ENCODE measurements at places on chromosomes 4 and X. TPM values are rescaled to one million over a fixed set of nuclear protein-coding genes. Genes with fewer than 3 reads are reported as not detected.

DNA sequence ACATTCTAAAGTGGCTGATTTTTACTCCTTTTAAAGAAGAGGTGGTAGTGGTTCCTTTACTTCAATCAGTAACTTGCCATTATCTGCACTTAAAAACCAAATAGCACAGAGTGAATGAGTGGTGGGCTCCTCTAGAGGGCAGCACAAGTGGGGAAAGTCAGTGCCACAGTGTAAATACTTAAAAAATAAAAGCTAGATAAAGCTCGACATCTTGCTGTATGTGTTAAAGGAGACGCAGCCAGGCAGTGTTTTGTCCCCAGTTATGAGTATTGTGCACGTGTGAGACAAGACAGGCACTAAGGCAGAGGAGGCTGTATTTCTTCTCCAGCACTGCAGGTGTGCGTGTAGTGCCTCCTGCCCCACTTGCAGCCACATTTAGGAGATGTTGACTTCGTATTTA lies 24.6 kb downstream of the NAP1L5 start:
- DNase-seq, result no peak

SLC26A1 gene
- 0.36 TPM for total RNA-seq

RIBC1 gene
- total RNA-seq, result 0.29 TPM

MSN gene
- 236 TPM for total RNA-seq

GPR50 gene
- total RNA-seq, result not detected

SSX4B gene
- total RNA-seq, result not detected

DNA sequence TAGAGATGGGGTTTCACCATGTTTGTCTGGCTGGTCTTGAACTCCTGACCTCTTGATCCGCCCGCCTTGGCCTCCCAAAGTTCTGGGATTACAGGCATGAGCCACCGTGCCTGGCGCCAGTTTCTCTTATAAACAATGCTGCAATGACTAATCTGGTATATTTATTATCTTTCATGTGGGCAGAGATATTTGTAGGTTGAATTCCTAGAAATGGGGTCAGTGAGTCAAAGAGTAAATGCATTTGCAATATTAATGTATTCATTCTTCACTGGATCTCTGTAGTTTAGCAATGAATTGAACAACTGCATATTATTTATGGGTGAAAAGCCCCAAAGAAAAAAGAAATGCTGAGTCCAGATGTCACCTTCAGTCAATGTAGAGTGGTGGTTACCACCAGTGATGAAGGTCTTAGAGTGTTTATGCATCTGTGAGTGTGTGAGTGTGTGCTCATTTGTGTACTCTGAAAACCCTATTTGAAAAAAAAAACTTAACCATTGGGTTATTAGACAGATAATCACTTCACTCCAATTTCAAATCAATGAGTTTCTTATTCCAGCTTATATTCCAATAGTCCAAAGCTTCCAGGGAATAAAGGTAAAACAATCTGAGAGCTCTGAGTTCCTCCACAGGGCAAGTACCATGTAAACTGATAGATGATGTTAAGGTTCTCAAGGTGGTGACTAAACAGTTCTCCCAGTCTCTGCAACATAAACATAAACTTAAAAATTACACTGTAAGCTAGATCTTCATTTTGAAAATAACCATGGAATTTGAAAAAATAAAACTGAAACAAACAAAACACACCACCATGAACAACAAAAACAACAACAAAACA lies 22.6 kb upstream of the CD38 start:
- DNase-seq, result no peak

KLKB1 gene
- not detected for total RNA-seq

DNA sequence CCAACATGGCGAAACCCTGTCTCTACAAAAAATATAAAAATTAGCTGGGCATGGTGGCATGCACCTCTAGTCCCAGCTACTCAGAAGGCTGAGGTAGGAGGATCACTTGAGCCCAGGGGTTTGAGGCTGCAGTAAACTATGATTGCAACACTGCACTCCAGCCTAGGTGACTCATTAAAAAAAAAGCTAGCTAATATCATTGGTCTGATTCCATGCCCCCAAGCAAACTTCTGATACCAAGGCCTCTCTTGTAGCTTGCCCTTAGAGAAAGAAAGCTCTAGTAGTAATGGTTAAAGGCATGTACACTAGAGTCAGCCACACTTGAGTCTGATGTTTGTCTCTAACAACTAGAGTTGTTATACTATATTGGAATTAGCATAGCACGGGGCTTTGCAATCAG lies 32.6 kb upstream of the PHF8 start:
- no peak for DNase-seq

CFAP97 gene
- 77.1 TPM for total RNA-seq

GRCh38 chrX:136627409-136627808 lies 20.5 kb upstream of the CD40LG start:
- DNase-seq, result no peak

GRCh38 chrX:109327251-109327650 lies 154.6 kb downstream of the GUCY2F start:
- no peak for DNase-seq

- peak; percentile 44 for DNase-seq
Measured at GRCh38 chr4:155377276-155377675, 511 bp upstream of the MAP9 start.

SHROOM2 gene
- 6.2 TPM for total RNA-seq

SUPT20HL2 gene
- not detected for total RNA-seq

ITM2A gene
- total RNA-seq, result not detected

DNA sequence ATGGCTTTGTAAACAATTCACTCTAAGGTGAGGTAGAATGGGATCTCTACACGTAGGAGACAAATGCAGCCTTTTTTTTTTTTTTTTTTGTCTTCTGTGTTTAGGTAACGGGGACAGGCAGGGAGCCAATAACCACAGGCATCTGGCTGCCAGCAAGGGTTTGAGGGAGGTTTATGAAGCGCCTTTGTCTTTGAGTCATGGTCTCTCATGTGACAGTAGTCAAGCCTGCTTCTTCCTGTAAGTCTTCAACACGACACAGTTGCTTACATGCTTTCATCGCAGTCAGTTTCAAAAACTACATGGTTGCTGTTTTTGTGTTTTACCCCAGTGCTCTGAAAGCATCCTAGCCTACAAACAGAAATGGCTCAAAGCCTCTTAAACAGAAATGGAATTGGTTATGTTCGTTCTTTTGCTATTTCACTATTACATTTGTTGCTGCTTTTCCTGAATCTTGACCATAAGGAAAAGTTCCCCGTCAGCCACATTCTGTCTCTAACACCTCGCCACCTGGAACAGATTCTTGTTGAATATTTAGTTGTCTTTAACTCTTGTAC lies 127.8 kb upstream of the METTL14 start:
- no peak for DNase-seq

GRCh38 chr4:164011791-164012190 lies 517.3 kb downstream of the TMA16 start:
- DNase-seq, result no peak

SEPTIN6 gene
- 9.1 TPM for total RNA-seq

DNA sequence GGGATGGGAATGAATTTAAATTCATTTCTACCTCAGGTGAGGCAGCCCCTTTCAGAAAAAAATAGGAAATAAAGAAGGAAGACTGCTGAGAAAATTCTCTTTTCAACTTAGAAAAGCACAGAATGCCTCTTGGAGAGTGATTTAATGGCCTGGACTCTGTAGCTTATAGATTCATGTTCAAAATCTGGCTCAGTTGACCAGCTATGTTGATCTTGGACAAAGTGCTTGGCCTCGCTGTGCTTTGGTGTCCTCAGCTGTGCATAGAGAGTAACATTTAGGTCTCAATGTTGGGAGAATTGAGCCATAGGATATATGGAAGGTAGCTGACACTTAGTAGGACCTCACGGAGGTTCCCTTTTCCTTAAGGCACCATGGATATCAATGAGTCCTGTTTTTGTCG lies 49.7 kb upstream of the SFRP2 start:
- no peak for DNase-seq

ZMAT1 gene
- total RNA-seq, result 0.29 TPM

DKC1 gene
- 30.8 TPM for total RNA-seq

- no peak for DNase-seq
Measured at GRCh38 chr4:80578001-80578400, 242.5 kb downstream of the CFAP299 start.

GRCh38 chr4:70660106-70660505 lies 6.2 kb downstream of the JCHAIN start:
- no peak for DNase-seq

ADH7 gene
- not detected for total RNA-seq

DNA sequence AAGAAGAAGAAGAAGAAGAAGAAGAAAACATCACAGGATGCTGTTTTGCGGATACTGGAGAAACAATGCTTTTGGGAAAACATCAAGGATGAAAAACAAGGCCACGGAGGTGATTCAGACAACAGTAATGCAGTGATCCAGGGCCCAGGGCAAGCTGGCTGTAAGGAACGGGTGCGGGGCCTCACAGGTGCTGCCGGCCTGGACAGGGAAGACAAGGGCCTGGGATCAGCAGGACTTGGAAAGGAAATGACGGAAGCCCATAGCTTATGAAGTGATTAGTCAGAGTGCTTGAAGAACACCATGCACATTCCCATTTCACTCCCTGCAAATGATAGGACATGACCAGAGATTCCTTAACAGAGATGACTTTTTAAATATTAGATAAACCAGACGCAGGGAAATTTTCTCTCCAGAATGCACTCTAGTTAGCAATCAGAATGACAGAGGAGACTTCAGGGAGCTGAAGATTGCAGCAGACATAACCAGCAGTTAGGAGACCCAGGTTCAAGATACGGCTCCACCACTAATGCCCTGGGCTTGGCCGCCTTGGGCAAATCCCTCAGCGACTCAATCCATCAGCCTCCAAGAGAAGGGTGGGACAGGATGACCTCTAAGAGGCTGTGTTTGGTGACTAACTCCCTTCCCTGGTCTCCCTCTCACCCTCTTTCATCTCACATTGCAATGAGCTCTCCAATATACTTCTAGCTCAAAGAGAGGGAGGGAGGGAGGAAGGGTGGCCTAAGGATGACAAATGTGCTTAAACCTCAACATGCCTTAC lies 54.1 kb downstream of the APBB2 start:
- DNase-seq, result peak; percentile 68

- DNase-seq, result no peak
Measured at GRCh38 chr4:10296730-10297129, 160.5 kb downstream of the ZNF518B start.

- DNase-seq, result no peak
Measured at GRCh38 chr4:183905593-183906488, 734 bp downstream of the STOX2 start.

DNA sequence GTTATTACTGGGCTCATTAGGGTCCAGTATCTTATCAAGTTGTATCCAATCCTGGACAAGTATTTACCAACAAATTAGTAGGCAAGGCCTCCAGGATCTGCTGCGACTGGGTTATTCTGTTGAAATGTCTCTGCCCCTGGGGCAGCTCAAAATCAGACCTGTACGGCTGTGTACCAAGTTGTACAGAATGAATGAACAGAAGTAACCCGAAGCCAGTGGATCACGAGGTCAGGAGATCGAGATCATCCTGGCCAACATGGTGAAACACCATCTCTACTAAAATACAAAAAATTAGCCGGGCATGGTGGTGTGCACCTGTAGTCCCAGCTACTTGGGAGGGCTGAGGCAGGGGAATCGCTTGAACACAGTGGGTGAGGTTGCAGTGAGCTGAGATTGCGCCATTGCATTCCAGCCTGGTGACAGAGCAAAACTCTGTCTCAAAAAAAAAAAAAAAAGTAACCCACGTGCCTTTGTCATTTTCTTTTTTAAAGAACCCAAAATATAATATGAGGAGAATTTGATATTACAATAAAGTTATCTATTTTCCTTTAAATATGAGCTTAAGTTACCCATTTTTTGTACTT lies 127.3 kb downstream of the CBR4 start:
- peak; percentile 56 for DNase-seq

GRCh38 chr4:188783606-188784160 lies 644.4 kb downstream of the TRIML1 start:
- DNase-seq, result no peak

DNA sequence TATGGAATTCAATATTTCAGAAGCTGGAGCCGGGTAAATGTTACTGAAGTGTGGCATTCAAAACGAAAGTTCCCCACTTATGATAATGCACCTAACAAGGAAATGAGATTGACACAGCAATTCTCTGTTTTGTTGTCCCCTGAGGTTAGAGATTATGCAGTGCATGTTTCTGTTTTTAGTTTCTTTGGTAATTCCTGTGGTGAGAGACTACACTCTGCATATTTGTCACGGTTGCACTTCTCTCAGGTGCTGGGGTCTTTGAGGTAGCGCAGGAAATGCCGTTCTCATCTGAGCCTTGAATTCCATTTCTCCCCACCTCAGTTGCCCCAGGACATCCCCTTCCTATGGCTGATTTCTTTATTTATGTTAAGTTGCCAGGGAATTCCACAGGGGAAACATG lies 15.3 kb upstream of the BEND4 start:
- DNase-seq, result no peak

SHISA3 gene
- total RNA-seq, result not detected

GRCh38 chrX:138651494-138651893 lies 60.0 kb downstream of the FGF13 start:
- no peak for DNase-seq

DNA sequence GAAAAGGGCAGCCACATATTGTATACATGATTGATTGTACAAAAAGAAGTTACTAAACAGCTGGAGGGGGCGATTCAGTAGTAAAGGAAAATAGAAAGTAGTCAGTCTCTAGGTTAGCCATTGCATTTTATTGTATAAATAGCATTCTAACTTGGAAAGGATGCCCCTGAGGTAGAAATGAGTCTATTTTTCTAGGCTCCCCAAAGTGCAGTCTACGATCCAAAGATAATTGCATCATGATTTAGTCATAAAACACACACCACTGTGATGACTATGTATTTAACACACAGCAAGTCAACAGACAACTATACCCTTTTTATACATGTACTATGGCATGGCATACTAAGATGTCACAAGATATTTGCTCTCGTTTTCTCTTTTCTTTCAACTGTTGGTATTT lies 204.9 kb downstream of the APBB2 start:
- DNase-seq, result no peak

NRK gene
- total RNA-seq, result under 0.01 TPM

TCEAL5 gene
- not detected for total RNA-seq

POLN gene
- 4.1 TPM for total RNA-seq

GRCh38 chrX:25851141-25851540 lies 287.0 kb upstream of the MAGEB18 start:
- DNase-seq, result no peak

CTAG2 gene
- 0.88 TPM for total RNA-seq

DNA sequence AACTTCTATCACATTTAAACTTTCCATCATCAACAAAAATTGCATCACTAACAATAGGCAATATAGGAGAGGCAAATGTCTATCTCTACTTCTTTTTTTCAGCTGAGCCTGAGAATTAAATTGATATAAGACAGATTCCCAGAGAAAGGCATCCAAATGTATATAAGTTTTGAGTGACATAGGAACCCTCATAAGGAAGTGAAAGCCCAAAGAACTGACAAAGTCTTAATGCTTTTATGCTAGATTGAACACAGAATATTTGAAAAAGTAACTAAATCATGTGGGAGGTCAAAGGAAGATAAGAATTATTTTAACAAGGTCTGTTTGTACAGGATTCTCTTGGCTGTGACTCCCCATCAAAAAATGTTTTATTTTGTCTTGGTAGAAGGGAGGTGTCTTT lies 714.9 kb downstream of the GRXCR1 start:
- no peak for DNase-seq
